Urinary bladder (tissue), 4 donors: ENCODE measurements at places on chromosomes 1 and 21. TPM values are rescaled to one million over a fixed set of nuclear protein-coding genes. Genes with fewer than 3 reads are reported as not detected.

Gene PROK1
- polyA plus RNA-seq: 5.3 TPM

Gene S100B
- 12.4 TPM for polyA plus RNA-seq

Gene PRDX6
- 216 TPM for polyA plus RNA-seq

Gene LRRC38
- polyA plus RNA-seq: 0.98 TPM

Gene ROR1
- polyA plus RNA-seq: 5.9 TPM

Gene PNRC2
- 94.0 TPM for polyA plus RNA-seq

Gene PGLYRP4
- polyA plus RNA-seq: 0.10 TPM

Gene SAMD13
- 1.2 TPM for polyA plus RNA-seq
